NCI-H460 (cell line): ENCODE measurements at places on chromosomes 1 and 21. TPM values are rescaled to one million over a fixed set of nuclear protein-coding genes. Genes with fewer than 3 reads are reported as not detected.

DNA sequence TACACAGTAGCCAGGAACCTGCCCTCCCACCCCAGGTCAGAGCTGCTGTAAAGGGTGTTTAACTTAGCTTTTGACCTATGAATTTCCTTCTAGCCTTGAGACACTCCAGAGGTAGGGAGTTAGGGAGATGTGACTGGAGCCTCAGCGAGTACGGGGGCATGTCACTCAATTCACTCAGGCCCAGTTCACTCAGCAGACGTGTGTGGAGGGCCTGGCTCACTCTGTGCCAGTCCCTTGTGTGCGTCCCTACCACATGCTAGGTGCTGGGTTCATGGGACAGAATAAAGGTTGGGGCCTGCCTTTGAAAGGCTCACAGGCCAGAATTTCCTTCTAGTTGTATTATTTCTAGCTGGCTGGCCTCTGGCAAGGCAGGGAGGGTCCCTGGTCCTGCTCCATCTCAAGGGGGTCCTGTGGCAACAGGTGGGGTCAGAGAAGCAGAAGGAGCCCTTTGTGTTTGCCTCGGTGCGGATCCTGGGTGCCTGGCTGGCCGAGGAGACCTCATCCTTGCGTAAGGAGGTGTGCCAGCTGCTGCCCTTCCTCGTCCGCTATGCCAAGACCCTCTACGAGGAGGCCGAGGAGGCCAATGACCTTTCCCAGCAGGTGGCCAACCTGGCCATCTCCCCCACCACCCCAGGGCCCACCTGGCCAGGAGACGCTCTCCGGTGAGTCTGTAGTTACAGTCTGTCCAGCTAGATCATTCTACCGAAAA, 4.5 kb downstream of the NCDN start:
- no peak for DNase-seq

DNA sequence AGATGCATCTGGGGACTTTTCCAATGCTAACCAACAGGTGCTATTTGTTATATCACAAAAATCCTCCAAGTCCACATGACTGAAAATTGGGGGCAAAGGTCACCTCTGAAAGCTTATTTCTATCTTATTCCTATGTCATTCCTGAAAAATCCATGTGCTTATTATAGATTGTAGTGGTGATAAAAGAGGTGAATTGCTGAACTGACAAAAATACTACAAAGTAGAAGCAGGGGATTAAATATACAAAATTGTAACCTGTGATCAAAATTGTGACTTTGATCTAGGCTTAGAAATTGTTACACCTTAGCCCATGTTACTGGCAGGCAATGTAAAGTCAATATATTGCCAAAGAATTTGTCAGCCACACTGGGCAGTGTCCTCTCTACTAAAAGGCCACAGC, 62.3 kb downstream of the IER5 start:
- DNase-seq, result no peak

DNA sequence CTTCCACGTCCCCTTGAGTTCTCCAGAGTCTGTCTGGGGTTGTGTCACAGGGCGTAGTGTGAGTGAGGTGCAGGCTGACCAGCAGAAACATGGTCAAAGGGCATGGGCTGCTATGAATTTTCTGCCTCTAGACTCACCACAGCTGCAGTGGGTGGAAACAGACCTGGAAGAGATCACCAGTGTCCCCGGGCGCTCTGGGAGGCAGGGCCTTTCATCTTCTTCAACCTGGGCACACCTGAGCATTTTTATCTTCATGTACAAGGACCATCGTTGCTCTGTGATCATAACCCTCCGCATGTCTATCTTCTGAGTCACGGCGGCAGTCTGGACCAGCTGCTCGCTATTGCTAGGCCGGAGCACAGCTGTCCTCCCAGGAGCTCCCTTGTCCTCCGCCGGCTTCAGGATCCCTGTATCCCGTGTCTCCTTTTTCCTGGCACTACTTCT, 29.6 kb downstream of the DEGS1 start:
- DNase-seq, result no peak

- DNase-seq, result no peak
Observed at GRCh38 chr1:163823017-163823416, 501.3 kb downstream of the NUF2 start.

DNA sequence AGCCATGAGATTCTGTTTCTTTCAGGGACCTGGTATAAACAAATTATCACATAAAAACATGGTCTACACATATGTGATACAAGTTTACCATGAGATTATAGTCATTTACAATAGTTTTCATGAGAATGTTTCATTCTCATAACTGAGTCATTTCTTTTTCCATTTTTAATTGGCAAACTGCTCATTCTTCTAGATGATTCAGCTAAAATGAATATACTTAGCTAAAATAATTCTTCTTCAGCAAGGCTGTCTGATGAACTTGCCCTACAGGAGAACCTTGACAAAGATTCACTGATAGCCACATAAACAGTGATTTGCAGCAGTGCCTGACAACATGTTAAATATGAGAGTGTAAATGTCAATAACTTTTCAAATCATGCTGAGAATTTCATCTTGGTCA, 253.2 kb downstream of the FMN2 start:
- DNase-seq, result no peak

- no peak for DNase-seq
Observed at GRCh38 chr1:52140633-52141512, 1.0 kb upstream of the ZFYVE9 start.

DNA sequence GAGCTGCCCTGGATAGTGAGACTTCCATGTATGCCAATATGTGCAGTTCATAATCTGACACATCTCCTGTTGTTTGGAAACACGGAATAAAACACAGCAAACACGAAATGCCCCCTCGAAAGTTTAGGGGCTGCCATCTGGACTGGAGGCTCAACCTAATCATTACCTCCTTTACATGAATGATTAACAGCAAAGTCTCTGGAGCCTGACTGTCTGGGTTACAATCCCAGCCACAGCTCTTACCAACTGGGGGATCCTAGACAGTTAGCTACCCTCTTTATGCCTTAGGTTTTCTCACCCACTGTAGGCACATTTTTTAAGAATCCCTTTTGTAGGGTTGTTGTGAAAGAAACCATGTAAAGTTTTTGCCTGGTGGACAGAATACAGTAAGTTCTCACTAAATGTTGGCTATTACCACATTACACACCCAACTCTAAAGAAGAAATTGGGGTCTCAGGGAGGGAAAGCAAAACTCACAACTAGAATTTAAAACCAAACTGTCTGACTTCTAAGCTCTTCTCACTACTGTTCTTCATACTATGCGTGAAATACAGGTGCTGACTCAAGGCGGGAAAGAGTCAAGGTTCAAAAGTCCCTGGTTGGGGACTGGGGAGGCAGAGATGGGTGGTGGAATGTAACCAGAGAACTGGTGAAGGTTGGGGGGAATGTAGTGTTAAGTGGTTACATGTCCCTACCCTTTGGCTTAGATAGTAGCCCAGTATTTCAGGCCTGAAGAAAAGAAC, 24.2 kb downstream of the CYP4A22 start:
- no peak for DNase-seq

CCDC181 gene
- total RNA-seq, result 0.17 TPM in 1 of 2 replicates, not detected in the other

TSPAN2 gene
- 0.05 TPM in 1 of 2 replicates, not detected in the other for total RNA-seq

S100A14 gene
- not detected in 2 replicates for total RNA-seq

CSRP1 gene
- 729 and 850 TPM in 2 replicates for total RNA-seq

PTPN22 gene
- total RNA-seq, result not detected in 2 replicates

OVAAL gene
- not detected in 2 replicates for total RNA-seq

MCOLN3 gene
- total RNA-seq, result 0.49 and 0.67 TPM in 2 replicates

LAD1 gene
- total RNA-seq, result not detected in 2 replicates

RAD54L gene
- 5.3 and 6.6 TPM in 2 replicates for total RNA-seq
